Activated naive CD8-positive, alpha-beta T cell treated with anti-CD3 and anti-CD28 coated beads, Interleukin-2, amount 10 ng/mL, durations not matched to agents 7 days and 5 days (primary cell): ENCODE measurements at places on chromosomes 6 and 20.

GRCh38 chr6:31412506-31412905, 9.1 kb downstream of the MICA start:
- DNase-seq, result no peak

GRCh38 chr20:51535075-51535386, 7.5 kb downstream of the NFATC2 start:
- DNase-seq, result no peak

GRCh38 chr20:843912-844311, 10.4 kb downstream of the FAM110A start:
- DNase-seq, result no peak

DNA sequence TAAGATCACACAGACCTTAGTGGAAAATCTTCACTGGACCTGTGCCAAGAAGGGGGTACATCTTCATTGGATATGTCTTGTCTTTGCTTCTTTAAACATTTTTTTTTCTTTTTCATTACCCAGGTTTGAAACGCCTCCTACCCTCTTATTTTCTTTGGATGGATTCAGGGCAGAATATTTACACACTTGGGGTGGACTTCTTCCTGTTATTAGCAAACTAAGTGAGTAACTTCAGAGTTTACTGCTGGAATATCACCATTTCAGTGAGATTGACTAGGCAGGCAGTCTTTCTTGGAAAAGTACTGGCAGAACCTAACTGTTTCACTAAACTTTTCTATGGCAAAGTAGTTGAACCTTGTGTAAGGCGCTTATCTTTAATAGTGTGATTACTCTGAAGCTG, 47.0 kb downstream of the ENPP1 start:
- DNase-seq, result no peak

DNA sequence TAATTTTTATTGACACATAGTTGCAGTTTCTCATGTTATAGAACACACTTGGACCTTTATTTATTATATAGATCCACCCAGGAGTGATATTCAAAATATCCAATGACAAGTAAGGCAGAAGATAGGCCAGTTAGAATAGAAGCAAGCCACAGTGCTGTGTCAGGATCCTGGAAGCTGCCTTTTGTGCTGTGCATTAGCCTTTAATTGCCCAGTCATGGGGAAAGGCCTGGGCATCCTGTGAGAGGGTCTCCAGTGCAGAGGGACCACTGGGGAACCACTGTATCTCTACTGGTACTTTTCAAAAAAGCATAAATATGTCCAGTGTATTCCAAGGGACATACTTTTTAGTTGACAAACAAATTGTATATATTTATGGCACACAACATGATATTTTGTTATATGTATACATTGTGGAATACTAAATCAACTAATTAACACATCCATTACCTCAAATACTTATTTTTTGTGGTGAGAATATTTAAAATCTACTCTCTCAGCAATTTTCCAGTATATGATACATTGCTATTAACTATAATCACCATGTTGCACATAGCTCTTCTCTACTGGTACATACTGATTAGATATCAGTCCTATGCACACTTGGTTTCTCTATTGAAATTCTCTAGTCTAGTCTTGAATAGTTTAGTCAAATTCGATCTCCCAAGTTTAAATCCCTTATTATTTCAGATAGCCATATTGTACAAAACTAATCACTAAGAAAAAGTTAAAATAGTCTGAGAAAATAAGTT, 59.5 kb downstream of the CDC40 start:
- DNase-seq, result no peak

DNA sequence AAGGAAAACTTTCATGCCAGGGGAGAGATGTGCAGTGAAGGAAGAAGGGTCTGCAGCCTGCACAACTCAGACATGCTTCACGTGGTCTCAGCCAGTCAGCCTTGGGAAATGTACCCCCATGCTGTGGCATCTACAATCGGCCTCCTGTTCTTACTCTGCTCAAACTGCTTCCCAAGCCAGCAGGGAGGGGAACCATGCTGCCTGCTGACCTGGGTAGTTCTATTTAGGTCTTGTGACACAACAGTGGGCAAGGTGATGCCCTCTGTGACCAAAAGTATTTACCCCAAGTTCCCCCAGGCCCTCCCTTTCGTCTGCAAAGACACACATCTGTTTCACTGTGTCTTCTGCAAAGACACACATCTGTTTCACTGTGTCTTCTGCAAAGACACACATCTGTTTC, 106.9 kb downstream of the SLC23A2 start:
- no peak for DNase-seq

DNA sequence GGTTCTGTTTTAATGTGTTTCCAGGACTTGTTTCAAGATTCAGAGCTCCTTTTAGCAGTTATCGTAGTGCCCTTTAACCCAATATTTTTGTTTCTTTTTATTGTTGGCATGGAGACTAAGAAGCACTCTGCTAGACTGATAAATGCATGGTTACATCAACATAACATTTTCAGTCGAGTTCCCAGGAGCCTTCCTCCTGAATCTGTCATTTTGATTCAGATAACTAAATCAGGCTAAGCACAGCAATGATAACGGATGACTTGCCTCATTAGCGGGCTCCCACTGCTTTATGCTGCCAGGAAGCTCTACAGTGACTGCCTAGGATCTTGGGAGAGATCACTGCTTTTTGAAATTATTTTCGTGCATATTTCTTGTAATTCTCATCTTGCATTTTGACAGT, 772.8 kb upstream of the GJE1 start:
- DNase-seq, result no peak

DNA sequence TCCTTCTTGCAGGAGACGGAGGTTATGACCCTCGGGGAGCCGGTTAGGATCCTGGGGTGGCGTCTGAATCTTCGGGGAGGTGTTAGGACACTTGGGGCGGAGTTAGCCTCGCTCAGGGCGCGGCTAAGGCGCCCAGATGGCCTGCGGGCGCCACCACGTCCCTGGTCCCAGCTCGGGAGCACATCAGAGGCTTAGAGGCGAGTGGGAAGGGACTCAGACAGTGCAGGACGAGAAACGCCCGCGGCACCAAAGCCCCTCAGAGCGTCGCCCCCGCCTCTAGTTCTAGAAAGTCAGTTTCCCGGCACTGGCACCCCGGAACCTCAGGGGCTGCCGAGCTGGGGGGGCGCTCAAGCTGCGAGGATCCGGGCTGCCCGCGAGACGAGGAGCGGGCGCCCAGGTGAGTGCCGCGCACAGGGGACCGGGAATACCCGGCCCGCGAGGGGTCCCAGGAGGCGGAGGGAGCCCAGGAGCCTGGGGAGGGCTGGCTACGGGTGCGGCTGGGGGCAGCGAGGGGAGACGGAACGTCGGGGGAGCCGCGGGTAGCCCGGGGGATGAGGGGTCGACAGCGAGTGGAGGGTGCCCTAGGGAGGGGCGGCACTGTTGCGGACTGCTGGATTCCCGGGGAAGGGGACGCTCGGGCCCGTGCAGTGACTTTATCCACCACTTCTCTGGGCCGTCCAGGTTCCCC, at the start of gene HCK:
Gene HCK, plus strand, starts transcription at position 153 of the 688 bp plus-strand sequence.
- peak; percentile 36 for DNase-seq

DNA sequence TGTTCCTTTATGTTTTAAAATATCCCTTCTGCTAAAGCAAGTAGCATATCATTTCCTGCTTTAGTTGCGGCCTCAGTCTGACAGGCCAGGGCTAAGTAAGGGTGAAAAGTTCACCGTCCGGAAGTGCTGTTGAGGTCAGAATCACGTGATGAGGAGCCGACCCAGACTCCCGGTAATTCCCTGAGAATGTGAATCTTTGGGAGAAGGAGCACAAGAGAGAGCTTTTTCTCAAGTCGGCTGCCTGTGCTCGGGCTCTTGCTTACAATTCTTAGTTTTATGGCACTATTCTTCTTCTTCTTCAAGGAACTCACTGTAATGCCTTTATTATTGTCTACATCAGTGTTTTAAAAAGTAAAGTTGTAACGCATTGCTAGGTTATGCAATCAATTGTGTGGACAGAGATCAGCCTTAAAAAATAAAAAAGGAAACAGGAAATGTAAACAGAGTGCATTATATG, 309.3 kb downstream of the PRL start:
- DNase-seq, result no peak

DNA sequence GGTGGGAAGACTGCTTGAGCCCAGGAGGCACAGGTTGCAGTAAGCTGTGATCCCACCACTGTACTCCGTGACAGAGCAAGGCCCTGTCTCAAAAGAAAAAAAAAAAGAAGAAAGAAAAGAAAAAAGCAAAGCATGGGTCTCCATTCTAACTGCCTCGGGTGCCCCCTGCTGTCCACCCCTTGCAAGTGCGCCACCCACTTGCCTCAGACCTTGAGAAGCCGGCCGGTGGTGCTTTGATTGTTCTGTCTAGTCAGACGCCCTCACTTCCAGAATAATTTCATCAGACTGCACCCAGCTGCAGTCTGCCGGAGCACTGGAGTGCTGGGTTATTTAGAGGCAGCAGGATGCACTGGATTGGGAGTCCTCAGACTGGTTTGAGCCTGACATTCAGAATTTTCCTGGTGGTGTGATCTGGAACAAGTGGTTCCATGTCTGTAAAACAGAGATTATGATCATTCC, 17.6 kb upstream of the TM9SF4 start:
- peak; percentile 81 for DNase-seq

- DNase-seq, result no peak
Measured at GRCh38 chr6:2426561-2427340, 181.3 kb upstream of the GMDS start.

- DNase-seq, result no peak
Measured at GRCh38 chr6:13453771-13454251, 33.6 kb downstream of the GFOD1 start.

GRCh38 chr20:17580895-17581294, 11.0 kb downstream of the DSTN start:
- no peak for DNase-seq

GRCh38 chr20:3738111-3739053, 5.9 kb downstream of the HSPA12B start:
- no peak for DNase-seq

DNA sequence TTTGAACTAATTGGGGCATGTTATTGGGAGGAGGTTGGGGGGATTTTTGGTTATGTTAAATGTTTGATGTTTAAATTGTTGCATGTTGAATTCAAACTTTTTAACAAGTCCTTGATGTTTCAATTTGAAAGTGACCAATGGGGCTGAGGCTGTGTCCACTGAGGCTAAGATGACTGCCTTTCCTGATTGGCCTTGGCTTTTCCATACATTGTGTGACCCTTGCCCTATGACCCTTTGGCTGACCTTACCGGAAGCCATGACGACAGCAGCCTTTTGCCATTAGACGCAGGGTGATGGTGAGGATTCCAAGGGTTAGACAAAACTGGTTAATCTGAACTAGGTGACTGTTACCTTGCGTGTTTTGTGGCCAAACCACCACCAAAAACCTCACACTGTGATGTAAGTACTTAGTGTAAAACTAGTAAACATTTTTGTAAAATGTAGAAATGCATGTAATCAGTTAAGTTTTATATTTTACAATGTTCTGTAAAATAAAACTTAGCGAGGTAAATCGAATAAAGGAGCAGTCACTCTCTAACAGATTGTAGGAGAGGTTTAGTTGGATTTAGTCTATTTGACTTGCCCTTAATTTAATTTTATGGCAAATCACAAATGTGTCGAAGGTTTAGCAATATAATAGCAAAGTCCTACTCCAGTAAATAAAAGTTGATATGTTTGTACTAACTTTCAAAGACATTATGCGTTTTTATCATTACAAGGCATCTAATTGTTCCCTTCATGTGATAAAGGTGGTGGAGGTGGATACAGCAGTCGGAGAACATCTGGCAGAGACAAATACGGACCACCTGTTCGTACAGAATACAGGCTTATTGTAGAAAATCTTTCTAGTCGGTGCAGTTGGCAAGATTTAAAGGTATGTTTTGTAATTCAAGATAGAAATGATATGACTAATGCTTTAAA, 1.6 kb downstream of the SRSF6 start:
- no peak for DNase-seq
